ENCODE measurements at places on chromosomes 6 and 20.

DNA sequence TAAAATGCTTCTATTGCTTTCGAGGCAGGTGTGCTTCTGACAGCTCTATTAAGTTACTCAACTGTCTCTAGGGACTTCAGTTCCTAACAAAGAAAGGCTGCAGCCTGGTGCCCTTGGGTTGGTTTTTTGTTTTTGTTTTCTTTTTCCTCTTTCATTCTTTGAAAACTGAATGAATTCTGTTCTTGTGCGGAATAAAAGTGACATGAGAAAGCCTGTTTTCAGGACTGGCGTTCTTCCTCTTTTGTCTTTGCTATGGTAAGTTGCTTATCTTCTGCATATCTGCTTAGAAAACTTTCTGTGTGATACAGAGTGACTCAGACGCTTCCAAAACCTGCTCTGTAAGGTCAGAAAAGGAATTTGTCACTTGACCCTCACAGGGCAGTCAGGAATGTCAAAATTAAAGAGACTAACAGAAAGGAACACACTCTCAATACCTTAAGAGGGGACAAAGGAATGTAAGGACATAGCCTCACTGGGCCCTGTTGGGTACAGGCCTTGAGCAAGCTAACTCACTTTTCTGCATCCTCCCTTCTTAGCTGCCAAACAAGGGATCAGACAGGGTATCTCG is 56.2 kb upstream of the NHSL1 start:
- DNase-seq, result no peak

DNA sequence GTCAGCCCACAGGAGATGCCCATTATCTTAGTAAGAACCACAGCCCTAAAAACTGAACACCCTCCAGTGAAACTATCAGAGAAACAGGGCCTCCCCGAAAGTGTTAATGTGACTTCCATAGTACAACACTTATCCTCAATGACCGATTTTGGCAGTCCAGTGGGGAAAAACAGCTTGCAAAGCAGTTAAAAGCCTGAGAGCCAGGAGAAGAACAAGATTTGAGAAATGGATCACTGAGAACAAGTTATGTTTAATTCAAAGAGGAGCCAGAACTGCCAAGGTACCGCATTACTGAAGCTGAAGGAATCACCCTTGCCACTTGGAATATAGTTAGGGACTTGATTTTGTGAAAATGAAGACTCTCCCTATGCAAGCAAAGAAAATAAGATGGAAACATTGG is 236.9 kb downstream of the QKI start:
- DNase-seq, result no peak

DNA sequence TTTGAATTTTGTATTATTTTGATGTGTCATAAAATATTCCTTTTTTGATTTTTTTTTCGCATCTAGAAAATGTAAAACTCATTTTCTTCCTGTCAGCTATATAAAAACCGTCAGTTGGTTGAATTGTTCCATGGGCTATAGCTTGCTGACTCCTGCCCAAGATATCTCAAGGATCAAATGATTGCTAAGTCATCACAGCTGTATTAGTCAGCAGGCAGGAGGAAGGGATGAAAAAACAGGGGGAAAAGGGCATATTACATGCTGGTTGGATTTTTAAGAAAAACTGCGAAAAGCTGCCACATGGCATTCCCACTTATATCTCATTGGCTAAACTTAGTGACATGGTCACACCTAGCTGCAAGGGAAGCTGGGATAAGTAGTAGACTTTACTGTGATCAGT is 569.9 kb downstream of the BCKDHB start:
- no peak for DNase-seq

DNA sequence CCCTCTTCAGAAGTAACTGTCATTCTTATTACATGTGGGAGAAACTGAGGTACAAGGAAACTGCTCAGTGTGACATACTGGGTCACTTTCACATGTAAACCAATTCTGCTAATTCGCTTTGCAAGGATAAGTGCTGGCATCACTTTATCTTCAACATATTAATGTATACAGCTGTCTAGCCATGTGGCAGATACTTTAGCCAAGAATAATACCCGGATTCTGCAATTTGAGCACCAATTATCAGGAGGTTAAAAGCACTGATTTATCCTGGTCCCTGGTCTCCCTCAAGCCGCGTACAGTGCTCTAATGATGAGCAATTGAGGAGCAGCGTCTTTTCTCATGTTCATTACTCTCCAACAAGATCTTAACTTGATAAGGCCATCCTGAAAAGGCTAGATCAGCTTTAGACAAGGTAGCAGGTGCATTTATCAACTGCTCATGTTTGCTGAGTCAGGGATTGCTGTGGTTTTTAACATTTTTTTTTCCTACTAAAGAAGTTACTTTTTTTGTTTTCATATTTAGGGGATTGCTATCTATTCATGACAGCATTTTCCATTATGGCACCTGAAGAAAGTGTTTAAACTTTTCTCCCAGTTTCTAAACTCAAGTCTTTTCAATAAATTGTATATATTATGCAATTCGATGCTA is 1066.3 kb upstream of the MAP3K7 start:
- DNase-seq, result no peak

GRCh38 chr20:37209193-37209592 is 29.8 kb upstream of the MROH8 start:
- no peak for DNase-seq

DNA sequence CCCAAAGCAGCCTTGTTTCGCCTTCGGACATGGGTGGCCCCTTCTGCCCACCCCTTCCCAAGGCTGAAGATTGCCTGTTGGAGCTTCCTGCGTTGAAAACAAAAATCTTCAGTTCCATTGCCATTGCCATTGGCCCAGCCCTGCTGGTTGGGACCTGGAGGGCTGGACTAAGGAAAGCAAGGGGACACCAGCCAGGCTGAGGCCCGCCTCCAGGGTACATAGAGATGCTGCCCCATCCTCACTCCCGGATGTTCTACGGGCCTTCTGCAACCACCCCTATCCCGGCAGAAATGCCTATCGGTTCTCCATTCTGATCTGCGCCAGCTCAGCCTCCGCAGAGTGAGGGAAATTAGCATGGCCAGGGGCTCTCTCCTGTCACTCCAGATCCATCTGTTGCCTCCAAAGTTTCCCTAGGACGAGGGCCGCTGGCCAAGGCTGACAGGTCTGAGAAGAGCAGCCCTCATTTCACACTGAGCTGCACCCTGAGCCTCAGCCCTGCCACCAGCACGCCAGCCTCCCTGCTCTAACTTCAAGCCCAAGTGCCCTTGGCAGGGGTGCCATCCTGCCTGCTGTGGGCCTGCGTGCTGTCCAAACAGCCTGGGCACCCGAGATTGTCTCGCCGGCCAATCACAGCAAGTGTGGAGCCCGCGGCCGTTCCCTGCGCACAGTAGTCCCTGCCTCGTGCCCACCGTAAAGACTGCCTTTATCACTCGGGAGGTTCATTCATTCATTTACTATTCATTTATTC is 13.4 kb upstream of the STX16 start:
- no peak for DNase-seq

DNA sequence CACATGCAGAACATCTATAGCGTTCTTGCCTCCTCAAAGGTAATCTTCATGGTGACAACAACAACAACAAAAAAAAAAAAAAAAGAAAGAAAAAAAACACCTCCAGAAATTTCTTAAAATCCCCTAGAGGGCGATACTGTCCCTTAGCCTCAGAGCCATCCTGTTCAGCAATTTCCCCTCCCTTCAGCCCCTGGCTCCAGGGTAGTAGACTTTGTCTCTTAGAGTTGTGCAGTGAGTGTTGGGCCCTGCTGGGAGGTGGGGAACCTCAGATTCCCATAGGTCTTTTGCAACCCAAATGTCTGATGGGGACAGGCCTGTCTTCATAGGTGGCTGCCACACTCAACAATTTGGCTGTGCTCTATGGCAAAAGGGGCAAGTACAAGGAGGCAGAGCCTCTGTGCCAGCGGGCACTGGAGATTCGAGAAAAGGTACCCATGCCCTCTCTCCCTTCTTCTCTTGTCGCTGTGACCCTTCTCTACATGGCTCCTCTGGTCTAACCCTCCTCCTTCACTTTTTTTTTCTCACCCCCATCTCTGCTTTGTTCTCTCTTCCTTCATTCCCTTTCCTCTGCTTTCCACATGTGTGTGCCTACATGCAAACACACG is 6.0 kb upstream of the PTK7 start:
- DNase-seq, result no peak

DNA sequence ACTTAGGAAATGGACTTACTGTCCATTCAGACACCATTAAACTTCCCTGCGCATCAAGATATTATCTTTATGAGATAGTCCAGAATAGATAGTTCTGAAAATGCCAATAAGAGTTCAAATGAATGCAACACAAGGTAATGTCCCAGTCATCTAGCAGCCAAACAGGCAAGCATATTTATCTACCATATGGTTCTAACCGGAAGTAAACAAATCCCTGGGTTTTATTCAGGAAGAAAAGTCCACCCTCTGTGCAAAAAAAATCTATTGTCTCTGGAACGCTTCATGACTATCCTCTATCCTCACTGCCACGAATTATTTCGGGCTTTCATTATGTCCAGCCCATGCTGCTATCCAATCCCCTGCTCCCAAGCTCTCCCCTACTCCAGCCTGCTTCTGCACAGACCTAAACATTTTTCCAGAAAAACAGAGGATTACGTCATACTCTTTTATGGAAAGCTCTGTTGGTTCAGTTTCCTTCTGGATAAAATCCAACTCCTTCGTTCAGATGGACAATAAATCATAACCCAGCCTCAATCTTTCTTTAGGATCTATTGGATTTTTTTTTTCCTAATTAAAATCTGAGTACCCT is 11.4 kb downstream of the PPIL6 start:
- no peak for DNase-seq

DNA sequence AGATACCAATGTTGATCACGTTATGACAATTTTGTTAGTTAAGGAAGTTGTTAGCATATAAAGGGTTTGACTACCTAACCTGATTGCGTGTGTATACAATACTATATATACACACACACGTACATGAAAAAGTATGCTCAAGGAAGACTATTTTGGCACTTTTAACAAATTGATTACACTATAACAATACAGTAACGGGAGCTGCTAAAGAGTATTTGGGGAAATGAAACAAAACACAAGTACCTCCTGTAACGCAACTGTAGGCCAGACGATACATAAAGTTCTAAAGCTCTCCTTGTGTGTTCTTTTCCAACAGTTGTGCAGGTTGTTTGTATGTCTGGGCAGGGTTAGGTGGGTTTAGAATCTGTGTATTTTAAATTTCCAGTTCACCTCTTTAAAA is 98.7 kb downstream of the PLEKHG1 start:
- no peak for DNase-seq

DNA sequence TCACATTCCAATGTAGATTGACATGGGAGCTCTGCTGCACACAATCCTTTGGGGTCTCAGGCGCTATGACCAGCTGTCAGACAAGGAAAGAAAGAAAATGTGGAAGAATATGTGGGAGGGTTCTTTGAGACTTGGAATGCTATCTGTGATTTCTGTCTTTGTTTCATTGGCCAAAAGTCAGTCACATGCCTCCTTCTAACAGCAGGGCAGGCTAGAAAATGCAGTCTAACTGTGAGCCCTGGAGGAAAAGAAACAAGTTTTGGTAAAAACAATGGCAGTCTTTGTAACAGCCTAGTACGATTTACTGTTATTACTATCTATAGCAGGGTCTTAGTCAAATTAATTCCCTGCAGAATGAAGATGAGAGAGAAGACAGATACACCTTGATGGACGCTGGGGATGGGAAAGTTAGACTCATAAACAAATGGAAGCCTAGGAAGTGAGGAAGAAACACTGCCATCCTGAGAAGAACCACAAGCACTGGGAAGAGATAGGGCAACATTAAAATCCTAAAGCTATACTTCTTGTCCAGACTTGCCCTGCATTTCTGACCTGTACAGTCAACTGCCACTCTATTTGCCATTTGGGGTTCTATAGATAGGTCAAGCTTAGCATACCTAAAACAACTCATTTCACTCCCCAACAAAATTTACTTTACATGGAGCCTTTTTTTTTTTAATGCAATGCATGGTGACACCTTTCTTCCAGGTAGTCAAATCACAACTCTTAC is 833.0 kb downstream of the KIF16B start:
- no peak for DNase-seq

- DNase-seq, result no peak
Observed at GRCh38 chr20:22944062-22944461, 91.0 kb upstream of the SSTR4 start.

GRCh38 chr6:56440551-56440981 is 193.2 kb upstream of the COL21A1 start:
- no peak for DNase-seq

GRCh38 chr20:15205719-15206118 is 868.3 kb upstream of the FLRT3 start:
- DNase-seq, result no peak

GRCh38 chr20:1866834-1867233 is 28.4 kb upstream of the SIRPA start:
- DNase-seq, result no peak

DNA sequence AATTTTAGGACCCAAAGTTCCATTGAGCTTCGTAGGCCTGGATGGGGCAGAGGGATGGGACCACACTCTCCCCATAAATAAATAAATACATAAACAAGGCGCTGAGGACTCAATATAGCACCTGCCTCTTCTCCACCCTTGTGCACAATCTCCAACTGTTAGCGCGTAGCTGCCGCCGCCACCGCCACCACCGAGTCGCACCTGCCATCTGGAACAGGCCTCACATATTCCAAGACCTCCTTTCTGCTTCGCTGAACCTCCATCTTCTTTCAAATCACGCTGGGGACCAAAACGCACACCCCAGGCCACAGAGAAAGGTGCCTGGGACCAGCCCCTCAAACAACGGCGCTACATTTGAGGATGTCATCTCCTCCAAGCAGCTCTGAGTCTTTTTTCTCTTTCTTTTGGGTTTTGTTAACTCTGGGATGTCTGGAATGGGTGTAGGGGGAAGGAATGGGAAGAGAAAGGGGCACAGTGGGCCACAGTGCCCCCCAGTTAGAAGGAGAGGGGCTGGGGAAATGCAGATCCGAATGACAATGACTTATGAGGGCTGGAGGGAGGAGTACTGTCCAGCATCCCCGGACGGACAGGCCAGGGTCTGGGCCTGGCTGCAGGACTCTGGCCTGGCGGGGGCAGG is 49.7 kb downstream of the NOL4L start:
- no peak for DNase-seq

DNA sequence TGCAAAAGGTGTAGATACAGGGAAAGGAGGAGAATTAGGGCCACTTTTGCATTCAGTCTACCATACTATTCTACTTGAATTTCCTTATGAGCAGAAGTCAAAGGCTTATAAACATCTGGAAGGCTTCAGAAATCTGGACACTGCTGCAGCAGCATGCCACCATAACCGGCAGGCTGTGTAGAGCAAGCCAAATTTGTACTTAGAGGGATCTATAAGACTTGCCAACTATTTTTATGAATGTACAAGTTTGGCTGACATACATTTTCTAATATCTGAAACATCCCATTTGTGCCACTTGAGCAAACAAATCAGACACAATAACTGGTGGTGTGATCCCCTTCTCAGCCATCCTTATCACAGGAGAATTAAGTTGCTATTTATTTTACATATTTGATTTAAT is 14.0 kb upstream of the PLCB1 start:
- no peak for DNase-seq

DNA sequence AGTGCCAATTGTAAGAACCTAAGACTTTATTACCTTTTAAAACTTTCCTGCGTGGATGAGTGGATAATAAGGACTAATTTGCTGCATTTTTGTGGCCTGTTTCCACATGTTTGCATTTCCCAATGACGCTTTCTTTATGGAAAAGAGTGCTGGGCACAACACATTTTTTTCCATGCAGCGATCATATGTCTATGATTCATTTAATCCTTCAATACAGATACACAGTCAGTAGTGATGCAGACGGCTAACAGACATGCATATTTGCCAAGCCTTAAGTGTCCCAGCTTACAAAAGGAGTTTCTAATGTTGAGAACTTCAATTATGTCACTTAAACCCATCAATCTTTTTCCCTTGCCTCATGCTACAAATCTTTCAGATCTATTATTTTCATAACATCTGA is 239.8 kb upstream of the PREP start:
- no peak for DNase-seq

GRCh38 chr6:33692760-33693158 is 18.7 kb downstream of the UQCC2 start:
- DNase-seq, result no peak

Measured in ureter (tissue), 1 donor.